ENCODE measurements at places on chromosomes 3 and 15. TPM values are rescaled to one million over a fixed set of nuclear protein-coding genes. Genes with fewer than 3 reads are reported as not detected.

The CLEC3B gene
- not detected for total RNA-seq

The GOLGA8F gene
- not detected for total RNA-seq

The UCN2 gene
- total RNA-seq = 1.8 TPM

The GOLGA8G gene
- not detected for total RNA-seq

The UBAP1L gene
- total RNA-seq = 1.7 TPM

The MKRN3 gene
- total RNA-seq = 7.9 TPM

The EXD1 gene
- 0.15 TPM for total RNA-seq

DNA sequence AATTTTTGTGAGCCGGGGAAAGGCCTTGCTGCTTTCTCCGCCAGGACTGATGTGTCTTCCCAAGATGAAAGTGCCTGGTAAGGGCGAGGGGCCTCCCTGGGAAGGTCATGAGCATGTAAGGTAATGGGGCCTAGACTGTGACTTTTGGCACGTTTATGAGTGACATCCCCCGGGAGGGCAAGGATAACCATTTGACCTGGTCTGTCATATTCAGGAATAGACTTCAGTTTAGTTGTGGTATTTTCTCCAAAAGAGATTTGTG lies 631 bp upstream of the CNBP start:
- no peak for DNase-seq

GRCh38 chr3:151911462-151911861 lies 38.0 kb downstream of the SUCNR1 start:
- no peak for DNase-seq

DNA sequence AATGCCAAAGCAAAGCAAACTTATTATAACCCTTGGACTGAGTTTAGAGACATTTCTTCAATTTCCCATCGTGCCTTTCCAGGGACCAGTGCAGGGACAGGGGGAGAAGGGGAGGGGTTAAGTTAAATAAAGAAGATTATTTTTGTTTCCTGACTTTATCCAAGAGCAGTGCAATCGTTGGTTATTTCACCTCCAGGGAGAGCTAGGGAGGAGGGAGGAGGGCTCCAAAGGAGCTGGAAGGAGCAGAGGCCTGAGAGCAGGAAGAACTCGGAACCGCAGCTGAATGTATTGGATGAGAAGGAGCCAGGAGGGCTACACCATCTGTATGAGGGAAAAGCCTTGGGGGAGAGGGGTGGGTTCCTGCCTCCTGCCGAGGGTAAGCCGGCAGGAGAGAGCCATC lies 20.7 kb downstream of the HAPLN3 start:
- no peak for DNase-seq

DNA sequence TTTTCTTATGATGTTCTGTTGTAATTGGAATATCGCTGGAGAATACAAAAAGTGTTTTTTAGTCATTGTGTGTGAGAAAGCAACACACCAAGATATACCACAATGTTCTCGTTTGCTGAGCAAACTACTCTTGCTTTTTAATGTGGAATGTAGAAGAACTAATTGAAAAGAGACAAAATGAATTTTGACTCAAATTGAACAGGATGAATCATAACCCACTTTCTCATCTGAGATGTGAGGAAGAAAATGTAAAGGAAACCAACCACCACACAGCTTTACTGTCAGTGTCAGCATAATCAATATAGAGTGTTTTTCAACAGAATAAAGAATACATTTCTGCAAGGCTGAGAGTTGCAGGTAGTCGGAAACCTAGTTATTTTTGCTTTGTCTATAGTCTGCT lies 448.8 kb upstream of the TPRG1 start:
- DNase-seq = no peak

DNA sequence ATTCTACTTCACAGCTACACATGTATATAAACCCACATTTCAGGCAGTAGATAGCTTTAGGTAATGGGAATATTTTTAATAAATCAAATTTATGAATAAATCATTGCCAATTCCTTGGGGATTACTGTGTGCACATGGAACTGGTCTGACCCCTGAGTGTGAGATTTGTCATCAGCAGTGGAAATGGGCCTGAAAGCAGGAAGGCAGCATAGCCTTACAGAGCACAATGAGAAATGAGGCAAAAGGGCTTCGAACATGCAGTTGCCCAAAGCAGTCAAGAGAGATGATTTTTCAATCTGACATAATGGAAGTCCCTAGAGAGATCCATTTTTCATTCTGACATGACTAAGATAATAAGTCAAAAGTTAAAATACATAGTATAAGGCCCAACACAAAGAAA lies 599.2 kb downstream of the TUSC7 start:
- DNase-seq = no peak

DNA sequence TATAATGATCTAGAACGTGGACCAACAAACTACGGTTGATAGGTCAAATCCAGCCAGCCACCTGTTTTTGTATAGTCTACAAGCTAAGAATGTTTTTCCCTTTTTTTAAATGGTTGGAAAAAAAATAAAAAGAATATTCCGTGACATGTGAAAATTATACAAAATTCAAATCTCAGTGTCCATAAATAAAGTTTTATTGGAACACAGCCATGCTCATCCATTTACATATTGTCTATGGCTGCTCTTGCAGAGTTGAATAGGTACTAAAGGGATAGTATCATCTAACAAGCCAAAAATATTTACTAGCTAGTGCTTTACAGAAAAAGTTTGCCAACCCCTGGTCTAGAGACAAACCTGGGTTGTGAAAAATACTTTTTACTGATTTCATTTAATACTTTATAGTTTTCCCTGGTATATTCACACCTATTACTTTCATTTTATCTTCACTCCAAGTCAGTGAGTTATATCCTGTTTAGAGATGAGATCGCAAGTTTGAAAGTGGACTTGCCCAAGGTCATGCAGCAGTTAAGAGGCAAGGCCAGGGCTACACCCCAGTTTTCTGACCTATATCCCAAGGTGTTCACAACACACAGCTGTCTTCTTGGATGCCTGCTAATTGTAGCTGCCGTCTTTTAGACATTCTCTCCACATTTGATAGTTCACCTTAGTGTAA lies 58.4 kb downstream of the IGF2BP2 start:
- DNase-seq = no peak

GRCh38 chr15:64851503-64851840 lies 9.8 kb downstream of the PLEKHO2 start:
- DNase-seq = no peak

DNA sequence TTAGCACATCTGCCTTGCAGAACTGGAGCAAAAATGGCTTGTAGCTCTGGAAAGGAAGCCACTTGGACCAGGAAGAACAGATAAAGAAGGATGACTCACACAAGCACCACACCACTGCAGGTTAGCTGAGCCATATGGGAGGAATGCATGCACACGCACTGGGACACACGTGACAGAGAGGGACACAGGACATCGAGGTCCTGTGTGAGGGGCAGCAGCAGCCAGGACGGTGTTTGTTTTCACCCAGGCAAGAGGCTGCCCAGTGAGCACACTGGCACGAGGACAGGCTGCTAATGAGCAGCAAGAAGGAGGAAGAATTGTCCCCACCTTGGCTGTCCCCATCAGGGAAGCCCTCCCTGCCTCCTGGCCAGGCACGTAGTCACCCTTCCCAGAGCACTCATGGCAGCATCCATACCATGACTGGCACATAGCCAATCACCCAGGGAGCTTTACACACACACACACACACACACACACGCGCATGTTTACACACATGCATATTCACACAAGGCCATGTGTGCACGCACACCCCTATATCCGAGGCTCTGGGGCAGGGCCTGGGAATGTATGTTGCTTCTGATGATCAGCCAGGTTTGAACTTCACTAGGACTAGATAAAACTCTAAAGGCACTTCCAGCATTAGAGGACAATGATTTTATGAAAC lies 24.0 kb upstream of the SPTBN5 start:
- DNase-seq = no peak

DNA sequence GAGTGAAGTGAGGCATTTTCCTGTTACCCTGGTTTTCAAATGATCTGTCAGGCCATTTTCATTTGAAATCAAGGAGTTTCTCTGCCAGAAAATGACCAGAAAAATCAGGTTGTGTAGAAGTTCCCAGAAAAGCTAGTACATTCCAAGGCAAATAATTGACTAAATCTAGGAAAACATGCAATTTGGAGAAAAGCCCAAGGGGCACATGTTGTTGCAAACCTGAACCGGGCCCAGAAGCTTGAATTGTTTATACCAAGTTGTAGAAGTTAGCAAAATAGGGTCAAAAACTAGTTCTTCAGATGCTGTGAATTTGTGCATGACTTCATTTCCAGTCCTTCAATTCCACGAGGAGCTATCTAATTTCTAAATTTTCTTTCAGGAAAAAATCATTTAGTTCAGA lies 31.0 kb downstream of the TRIM42 start:
- no peak for DNase-seq

DNA sequence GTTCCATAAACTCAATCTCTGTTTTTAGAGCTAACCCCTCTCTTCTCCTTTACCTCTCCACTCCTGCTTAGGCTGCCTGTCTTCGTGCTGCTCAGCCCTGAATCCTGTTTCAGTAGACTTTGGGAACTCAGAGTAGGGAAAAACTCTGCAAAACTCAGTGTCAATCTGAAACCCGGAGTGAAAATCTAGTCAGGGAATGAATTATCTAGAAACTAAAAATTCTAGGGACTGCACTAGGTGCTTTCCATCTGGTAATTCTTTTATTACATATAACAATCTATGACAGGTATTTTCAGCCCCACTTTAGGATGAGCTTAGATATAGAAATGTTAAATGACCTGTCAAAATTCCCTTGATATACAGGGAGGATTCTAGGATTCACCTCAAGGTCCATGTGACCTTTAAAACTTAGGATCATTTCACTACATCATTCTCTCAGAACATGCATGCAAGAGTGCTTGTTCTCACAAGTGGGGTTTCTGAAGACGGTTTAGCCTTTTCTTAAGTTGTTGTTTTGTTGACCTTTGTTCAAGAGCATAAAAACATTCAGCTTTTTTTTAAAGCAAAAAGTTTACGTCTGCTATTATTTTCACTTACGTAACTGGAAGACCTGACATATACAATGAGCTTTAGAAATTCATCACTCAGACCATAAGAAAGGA lies 108.2 kb upstream of the MBNL1 start:
- DNase-seq = no peak

DNA sequence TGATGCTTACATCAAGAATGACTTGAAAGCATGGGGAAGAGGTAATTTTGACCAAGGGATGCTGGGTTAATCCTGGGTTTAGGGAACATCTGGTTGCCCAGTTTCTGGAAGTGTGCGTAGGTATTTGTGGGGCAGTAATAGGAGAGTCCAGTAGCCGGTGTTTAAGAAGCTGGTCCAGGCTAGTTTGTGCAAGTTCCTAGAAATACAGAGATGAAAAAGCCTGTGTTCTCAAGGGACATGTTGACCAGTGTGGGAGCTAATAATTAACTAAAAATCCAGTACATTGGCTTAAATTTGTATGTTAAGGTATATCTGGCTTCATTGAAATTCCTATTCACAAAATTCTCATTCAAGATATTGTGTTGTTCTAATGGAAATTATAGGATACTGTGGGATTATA lies 51.2 kb downstream of the UBE2E2 start:
- DNase-seq = no peak

GRCh38 chr15:39781147-39781966 lies 1.3 kb downstream of the FSIP1 start:
- DNase-seq = no peak

- no peak for DNase-seq
These were observed 274.2 kb upstream of the ICE2 start for GRCh38 chr15:60752973-60753720.

GRCh38 chr3:54121414-54122323 lies 683 bp upstream of the CACNA2D3 start:
- no peak for DNase-seq

GRCh38 chr3:58177747-58178527 lies 32.8 kb downstream of the DNASE1L3 start:
- no peak for DNase-seq

DNA sequence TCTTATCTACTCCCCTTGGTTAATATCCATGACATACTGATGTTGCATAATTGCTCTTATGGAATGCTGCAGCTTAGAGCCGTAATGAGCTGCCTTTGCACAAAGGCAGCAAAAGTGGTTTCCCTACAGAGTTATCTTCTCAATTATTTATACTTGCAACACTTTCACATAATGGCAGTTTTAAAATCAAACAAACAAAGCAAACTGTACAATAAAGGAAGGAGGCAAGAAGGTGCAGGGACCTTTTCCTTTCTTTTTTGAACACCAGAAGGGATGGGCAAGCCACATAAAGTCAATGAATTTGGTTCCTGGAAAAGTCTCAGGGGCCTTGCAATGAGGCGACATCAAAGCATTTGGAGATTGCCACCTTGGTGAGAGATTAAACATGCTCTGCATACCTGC lies 188.0 kb downstream of the MEIS2 start:
- DNase-seq = no peak

DNA sequence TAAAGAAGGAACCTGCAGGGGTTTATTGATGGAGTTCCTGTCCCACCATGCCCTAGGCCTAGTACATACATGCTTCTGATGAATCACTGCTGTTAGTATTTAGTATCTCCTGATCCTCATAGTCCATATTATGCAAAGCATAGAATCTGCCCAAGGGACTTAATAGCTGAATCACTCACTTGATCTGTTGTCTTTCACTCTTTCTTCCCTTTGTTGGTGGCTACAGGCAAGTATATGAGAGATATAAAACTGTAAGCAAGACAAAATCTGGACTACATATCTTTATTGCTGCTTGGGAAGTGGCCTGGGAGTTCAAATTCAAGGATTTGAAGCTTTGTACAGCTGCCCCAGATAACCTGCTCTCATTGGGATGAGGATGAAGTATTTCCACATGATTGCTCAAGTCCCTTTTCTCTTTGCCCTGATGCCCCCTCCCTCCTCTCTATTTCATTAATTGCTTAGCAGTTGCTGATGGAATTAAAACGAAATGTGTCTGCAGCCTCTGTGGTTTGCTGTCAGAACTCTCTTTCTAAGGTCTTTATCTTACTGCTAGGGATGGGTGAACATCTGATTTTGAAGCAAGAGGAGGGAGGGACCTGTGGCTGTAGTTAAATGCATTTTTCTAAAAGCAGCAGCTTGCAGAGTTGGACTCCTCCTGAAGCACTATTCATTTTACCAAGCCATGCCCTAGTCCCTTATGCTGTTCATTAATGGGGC lies 114.1 kb downstream of the ZNF609 start:
- DNase-seq = no peak

DNA sequence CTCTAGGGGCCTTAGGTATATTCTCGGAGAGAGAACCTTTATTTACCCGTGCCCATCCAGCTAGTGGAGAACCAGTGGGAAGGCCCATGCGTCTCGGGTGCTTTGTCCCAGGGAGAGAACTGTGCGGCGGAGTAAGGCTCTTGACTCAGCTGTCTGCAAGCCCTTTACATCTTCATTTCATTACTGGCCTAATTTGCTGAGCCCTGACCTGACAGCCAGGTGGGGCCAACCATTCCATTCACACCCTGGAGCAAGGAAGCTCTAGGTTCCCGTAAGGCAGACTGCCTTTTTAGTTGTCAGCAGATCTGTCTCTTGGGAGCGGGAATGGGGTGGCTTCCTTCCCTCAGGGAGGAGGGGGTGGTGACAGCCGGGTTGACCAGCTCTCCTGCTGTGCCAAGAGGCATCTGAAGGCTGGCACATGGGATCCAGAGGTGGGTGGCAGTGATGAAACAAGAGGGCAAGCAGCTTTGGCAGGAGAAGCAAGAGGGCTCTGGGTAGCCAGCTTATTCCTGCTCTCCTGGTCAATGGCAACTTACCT lies 36.4 kb downstream of the SV2B start:
- DNase-seq = no peak

All from Panc1 (cell line).